ENCODE measurements at places on chromosomes 6 and 20.

DNA sequence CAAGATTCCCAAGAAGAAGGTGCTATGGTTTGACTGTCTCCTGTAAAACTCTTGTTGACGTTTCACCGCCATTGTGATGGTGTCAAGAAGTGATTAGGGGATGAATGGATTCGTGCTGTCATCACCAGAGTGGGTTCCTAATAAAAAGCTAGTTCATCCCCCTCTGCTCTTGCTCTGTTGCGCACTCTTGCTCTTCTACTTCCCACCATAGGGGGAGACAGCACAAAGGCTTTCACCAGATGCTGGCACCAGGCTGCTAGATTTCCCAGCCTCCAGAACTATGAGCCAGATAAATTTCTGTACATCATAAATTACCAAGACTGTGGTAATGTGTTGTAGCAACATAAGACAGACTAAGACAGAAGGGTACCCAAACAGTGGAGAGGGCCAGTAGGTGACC lies 21.6 kb upstream of the CCDC28A start:
- DNase-seq, result no peak

- DNase-seq, result no peak
These were observed 268.0 kb upstream of the RNF217 start for GRCh38 chr6:124694139-124694705.

DNA sequence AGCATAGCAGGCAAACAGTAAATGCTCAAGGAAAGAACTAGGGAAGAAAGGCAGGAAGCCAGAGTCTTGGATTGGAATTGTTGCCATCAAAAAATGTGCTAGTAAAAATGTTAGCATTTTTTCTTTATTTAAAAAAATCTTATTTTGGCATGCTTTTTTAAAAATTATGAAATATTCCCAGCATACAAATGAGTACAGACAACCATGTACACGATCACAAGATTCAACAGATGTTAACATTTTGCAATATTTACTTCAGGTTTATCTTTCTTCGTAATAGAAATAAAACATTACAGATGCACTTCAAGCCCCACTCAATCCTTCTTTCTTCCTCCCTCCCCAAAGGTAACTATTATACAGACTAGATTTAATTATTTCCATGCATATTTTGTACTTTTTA lies 27.4 kb upstream of the NOP56 start:
- no peak for DNase-seq

GRCh38 chr6:120588424-120588823 lies 745.9 kb downstream of the TBC1D32 start:
- no peak for DNase-seq

DNA sequence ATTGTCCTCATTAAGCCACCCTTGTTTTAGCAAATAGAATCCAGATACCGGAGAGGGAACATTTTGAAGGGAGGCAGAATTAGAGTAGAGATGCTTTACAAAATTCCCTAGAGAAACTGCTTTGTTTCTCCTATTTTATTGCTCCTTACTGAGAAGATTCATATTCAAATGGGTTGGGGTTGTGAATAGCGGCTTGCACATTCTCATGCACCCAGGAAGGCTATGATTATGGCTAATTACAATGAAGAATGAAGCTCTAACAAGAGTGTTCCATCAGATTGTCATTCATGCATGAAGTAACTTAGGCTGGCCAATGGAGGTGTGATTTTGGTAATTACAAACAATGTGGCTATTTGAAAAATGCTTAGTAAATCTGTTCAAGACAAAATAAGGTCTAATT lies 129.6 kb downstream of the PACRG start:
- no peak for DNase-seq

DNA sequence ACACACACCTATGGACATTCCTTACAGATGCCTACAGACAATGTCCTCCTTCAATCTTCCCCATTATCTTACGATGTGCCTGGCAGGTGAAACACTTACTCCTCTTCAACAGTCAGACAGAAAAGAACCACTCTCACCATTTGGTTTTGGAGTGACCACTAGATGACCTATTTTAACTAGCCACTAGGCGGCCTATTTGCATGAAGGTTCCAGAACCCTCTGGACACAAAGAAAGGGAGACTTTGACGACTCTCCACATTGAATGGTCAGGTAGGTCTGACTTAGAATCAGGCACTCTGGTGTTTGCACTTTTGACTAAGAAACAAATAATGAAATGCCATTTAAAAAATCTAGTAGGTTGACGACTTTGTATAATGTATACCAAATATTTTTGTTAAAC lies 42.0 kb downstream of the PNLDC1 start:
- no peak for DNase-seq

- DNase-seq, result peak; percentile 56
These were observed 231.4 kb downstream of the GJA1 start for GRCh38 chr6:121666814-121667213.

DNA sequence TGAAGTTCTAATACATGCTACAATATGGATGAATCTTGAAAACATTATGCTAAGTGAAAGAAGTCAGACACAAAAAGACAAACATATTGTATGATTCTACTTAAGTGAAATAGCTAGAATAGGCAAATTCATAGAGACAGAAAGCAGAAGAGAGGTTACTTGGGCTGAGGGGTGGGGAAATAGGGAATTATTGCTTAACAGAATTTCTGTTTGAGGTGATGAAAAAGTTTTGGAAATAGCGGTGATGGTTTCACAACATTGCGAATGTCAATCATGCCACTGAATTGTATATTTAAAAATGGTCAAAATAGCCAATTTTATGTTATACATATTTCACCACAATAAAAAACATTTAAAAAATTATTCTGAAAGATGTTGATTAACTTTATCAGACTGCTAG lies 6.1 kb downstream of the SLC26A8 start:
- no peak for DNase-seq

DNA sequence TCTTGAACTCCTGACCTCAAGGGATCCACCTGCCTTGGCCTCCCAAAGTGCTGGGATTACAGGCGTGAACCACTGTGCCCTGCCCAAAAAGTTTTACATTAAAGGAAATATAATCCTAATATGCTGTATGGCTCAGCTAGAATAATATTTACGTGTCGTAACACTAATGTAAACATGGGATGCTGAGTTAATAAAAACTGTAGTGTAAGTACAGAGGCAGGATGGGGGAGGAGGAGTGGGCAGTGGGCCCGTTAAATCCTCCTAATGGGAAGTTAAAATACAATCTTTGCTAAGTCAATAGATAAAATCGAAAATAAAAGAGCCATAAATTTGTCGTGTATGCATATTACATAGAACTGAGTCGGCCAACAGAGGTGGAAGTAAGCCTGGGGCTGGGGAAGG lies 12.1 kb upstream of the IP6K3 start:
- no peak for DNase-seq

DNA sequence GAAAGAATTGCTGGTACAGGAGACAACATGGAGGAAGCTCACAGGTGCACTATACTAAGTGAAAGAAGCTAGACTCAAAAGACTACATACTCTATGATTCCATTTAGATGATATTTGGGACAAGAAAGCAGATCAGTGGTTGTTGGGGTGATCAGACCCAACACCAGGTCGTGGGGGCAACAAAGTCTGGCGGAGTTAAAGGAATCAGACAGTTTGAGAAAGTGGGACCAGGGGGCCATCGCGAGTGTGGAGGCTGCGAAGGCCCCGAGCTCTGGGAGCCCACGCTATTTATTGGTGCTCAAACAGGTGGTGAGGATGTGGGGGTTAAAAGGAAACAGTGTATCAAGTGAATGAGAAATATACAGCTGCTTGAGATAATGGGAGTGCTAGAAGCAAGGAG lies 282.8 kb upstream of the SGK1 start:
- no peak for DNase-seq

DNA sequence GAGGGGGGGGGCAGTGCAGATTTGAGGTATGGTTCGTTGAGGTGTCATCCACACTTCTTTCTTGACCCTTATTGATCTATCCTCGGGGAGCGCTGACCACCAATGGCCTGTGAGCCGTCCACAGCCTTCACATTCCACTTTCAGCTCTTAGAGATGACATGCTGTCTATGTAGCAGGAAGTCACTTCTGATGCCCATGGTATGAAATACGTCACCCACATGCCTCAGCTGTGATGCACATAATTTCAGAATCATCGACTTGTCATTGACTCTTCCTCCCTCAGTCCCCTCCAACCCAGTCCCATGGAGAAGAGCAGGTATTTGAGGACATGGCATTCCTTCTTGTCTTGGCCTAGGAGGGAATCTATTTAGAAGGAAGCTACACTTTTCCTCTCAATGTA lies 4.7 kb upstream of the ADGRF5 start:
- DNase-seq, result no peak

DNA sequence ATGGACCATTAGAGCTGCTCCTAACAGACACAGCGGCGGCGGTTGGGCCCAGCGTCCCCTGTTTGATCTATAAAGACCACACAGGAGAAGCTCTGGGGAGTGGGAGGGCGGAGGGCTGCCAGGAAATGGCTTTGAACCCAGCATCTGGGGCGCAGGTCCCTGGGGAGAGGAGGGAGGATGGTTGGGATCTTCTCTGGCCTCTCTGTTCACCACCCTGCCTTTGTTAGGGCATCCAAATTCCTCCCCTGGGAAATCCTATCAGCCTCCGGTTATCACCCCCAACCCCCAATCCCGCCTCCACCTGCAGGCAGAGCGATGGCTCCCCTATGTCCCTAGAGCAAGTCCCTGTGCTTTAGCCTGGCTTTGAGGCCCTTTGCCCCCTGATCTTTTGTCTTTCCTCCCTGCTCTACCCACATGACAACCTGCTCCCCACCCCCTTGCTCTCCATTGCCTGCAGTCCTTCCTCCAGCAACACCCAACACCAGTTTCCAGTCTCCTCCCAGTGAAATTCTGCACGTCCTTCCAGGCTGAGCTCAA lies 7.1 kb downstream of the XKR7 start:
- no peak for DNase-seq

- DNase-seq, result no peak
These were observed 223.4 kb upstream of the GGTLC1 start for GRCh38 chr20:24211972-24212371.

GRCh38 chr20:37511610-37512275 lies 9.3 kb upstream of the NNAT start:
- DNase-seq, result peak; percentile 85

DNA sequence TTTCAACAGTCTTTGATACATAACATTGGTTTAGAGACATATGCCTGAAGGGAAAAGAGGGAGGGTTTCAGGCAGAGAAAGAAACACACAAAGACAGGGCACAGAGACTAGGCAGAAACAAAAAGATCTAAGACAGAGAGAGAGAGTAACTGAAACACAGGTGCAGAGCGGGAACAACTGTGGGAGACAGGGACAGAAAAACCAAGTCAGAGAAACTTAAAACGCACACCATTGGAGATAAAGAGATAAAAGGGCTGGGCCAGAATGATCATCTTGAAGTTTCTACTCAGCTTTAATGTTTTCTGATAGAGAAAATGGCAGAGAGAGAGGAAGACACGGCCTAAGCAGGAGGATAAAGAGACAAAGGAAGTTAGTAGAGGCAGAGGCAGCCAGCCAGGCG lies 11.8 kb downstream of the UNC5CL start:
- no peak for DNase-seq

DNA sequence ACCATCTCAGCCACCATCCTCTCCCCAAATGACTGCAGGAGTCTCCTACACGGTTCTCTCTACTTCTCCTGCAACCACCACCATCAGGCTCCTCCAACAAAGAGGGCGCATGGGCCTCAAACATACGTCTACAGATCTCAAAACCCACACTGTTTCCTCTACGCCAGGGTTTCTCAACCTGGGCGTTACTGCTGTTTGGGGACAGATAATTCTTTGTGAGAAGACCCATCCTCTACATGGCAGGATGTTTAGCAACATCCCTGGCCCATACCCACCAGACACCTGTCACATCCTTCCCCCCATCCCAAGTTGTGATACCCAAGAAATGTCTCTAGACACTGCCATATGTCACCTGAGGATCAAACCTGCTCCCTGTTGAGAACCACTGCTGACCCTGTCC lies 45.0 kb downstream of the ELMO2 start:
- DNase-seq, result no peak

GRCh38 chr20:20482453-20482852 lies 114.5 kb downstream of the INSM1 start:
- no peak for DNase-seq

DNA sequence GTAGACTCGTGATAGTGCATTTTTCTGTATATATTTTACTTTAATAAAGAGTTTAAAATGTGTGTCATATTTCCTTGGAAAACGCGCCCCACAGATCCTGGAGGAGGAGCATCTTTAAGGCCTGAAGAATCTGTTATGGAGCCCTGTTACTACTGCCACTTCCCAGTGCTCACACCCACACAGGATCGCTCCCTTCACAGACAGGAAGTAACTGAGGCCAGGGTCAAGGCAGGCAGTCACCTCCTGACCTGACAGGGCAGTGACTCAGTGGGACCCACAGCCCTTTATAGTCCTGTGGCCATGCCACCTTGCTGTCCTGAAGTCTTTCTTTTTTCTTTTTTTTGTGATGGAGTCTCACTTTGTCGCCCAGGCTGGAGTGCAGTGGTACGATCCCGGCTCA lies 9.0 kb downstream of the RRBP1 start:
- DNase-seq, result no peak

- no peak for DNase-seq
These were observed 158.3 kb upstream of the OGFRL1 start for GRCh38 chr6:71130277-71130676.

- DNase-seq, result no peak
These were observed 36.9 kb downstream of the CDK19 start for GRCh38 chr6:110778333-110778732.

DNA sequence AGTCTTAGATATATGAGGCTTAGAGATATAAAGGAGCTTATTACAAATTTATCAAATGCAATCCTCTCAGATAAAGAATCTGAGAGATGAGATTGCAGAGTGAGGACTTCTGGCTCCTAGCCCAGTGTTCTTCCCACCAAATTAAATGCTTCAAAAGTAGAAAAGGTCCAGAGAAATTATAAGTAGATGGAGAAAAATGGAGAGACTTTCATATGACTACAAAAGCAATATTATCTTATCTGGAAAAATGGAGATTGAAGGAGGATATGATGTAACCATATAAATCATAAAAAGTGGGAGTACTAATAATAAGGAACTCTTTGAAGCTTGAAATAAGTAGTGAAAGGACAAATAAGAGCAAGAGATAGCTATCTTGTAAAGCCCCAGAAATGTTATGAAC lies 2.8 kb downstream of the KCTD20 start:
- DNase-seq, result no peak

DNA sequence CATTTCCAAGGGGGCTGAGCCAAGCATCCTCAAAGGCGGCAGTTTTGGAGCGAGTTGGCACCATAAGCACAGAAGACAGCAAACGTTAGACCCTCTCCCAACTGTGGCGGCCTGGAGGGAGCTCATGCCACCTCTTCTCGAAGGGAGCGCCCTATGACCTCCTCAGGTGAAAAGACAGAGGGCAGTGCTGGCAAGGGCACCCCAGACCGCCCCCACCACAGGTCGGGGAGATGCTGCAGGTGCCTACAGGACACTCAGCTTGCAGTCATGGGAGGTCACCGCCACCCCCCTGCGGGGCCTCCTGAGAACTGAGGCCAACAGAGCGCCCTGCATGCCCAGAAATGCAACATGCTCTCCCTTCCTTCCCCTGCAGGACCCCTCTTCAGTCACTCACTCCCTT lies 45.1 kb upstream of the BHLHE23 start:
- no peak for DNase-seq

GRCh38 chr20:31674895-31675827 lies 37.4 kb downstream of the COX4I2 start:
- DNase-seq, result peak; percentile 66
